ENCODE measurements at places on chromosomes 12 and 14.

GRCh38 chr14:57714487-57714931, 151.4 kb downstream of the SLC35F4 start:
- no peak for DNase-seq

DNA sequence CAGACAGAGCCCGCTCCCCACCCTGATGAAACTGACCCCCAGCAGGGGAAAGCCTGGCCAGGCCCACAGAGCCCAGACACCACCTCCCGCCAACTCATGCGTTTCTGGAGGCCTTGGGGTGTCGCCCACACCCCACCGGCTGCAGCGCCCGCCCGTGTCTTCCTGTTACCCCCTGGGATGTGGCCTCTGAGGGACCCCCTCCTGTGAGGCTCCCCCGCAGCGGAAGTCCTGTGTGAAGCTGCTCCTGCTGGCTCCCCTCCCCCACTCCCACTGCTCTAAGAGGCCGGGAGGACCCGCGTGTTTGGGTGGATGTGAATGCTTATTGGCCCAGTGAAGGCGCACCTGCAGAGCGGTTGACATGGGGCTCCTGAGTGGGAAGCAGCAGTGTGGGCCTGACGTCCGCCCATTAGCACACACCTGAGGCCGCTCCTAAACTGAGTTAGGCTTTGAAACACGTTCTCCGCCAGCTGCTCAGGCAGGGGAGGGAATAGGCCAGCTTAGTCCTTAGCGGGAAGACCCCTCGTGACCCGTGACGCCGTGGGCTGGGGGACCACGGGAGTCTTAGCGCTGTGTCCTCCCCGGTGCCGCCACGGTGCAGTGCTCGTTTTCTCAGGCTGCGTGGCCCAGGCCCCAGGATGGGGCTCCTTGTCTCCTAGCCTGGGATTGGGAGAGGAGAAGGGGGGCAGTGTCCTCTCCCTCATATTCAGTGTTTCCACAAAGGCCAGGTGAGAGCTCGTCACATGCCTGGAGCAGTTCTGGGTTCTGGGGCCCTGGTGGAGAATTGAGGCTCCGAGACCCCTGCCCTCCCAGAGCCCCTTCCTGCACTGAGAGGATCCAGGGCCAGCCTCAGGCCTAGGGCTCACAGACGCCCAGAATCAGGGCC, 323.4 kb upstream of the SFSWAP start:
- no peak for DNase-seq

GRCh38 chr12:54173066-54173726, 15.6 kb downstream of the SMUG1 start:
- DNase-seq = no peak

- no peak for DNase-seq
Observed at GRCh38 chr12:4909734-4910501, at the start of gene KCNA1. Gene KCNA1, plus strand, starts transcription at chr12:4909905. Its CDS starts 1,474 bp downstream, at chr12:4911379.

DNA sequence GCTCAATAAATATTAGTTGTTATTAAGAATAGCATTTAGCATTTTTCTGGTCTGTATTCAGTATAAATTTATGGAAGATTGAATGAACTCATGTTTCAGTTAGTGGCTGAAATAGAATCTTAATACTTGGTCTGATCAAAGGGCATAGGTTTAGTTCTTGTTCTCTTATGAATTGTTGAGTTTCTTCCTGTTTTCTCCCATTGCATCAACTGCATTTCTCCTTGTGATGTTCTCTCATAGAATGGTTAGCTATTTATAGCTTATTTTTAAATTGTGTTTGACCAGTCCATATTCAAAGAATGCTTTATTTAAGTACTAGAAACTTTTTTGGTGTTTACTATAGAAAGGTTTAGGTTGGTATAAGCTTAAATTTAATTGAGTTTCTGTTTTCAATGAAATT, 29.8 kb downstream of the APAF1 start:
- DNase-seq = no peak

DNA sequence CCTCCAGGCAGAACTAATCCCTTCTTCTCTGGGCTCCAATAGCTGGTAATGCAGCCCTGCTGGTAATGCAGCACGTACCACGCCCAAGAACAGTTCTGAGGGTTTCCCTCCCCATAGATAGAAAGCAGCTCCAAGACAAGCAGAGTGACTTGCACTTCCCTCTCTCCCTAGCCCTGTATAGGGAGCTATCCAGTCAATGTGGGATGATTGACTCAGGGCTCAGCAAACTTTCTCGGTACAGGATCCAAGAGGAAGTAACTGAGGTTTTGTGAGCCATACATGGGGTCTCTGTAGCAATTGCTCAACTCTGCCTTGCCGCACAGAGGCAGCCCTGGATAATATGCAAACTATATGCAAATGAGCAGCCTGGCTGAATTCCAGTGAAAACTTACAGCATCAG, 15.5 kb upstream of the FKBP4 start:
- DNase-seq = no peak

- DNase-seq = no peak
Observed at GRCh38 chr12:46407361-46407760, 34.8 kb upstream of the SLC38A2 start.

- DNase-seq = no peak
Observed at GRCh38 chr12:91868054-91868453, 277.6 kb downstream of the BTG1 start.

GRCh38 chr14:99995700-99996356, 69.4 kb upstream of the EVL start:
- no peak for DNase-seq

GRCh38 chr14:103442288-103442687, 57.1 kb downstream of the MARK3 start:
- DNase-seq = no peak

DNA sequence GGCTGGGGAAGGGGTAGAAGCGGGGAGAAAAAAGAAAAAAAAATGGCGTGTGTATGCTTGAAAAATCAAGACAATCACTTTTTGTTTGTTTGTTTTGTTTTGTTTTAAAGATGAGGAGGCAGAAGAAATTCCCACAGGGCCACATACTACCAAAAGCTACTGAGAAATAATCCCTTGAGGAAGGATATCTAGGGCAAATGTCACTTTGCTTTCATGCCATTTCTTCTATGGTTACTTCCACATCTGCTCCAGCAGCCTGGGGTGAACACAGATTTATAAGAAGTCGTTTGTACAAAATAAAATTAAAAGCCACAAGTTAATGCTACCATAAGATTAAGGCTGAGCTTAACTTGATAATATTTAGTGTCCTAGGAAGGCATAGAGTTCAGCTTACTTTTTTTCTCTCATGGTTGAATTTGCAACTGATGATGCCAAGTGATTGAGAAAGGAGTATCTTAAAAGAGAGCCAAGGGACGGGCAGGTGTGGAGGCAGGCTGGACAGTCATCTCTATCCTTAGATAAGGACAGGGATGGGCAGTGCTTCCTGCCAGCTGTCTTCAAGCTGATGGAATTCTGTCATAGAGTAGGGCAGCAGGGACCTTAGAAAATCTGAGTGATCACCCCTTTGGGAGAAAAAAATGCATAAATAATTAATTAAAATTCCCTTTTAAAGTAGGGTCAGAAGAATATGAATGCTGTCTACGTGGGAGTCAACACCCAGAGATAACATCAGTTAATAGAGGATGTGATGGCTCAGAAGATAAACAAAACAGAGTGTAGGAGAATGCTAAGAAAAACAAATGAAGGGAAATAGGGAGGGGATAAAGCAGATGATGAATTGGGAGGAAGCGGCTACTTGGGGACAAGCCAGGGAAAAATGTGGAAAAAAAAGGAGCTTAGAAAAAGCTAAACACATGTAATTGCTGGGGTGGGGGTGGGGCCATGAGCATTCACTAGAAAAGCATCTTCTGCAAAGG, 57.1 kb downstream of the DYRK2 start:
- no peak for DNase-seq

- no peak for DNase-seq
Observed at GRCh38 chr14:56514663-56515371, 64.8 kb upstream of the TMEM260 start.

DNA sequence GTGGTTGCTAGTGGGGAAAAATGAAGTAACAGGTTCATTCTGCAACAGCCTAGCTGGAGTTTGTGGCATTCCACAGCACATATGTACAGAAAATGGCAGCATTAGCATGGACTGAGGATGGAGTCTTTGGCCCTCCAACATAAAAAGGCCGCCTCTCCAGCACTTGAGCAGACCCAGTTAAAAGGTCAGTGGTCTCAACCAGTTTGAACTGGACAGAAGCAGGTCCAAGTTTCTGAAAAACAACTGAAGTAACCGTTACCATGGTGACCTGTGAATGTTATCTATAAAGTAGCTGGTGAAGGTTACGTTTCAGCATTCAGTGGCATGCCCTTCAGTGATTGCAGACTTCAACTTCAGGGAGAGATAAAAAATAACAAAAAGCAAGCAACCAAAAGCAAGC, 34.1 kb upstream of the OR10AD1 start:
- DNase-seq = no peak

GRCh38 chr14:53153702-53154112, 584 bp upstream of the DDHD1 start:
- DNase-seq = no peak

DNA sequence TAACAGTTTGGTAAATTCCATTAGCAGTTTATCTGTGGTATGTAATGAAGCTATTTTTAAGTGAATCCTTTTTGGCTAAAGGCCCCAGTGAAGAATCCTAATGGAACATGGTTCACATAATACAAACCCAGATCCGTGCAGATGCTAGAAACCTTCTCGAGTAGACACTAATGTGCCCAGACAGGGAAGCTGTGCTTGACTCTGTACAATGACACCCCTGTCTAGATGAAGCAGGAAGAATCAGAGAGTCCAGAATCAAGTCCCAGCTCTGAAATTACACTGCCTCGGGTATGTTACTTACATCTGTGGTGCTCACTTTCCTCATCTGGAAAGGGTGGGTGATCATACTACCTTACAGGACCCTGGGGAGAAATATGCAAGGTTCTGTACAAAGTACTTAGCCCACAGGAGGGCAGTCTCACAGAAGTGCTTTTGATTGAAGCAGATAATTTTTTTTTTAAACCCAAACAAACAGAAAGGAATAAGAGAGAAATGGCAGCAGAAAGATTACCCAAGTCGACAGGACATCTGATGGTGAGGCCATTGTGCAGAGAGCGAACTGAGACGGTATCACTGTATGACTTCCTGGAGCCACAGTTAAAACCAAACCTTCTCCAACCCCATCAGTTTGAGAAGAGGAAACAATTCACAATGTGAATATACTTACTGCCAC, 8.5 kb downstream of the CRACR2A start:
- no peak for DNase-seq

DNA sequence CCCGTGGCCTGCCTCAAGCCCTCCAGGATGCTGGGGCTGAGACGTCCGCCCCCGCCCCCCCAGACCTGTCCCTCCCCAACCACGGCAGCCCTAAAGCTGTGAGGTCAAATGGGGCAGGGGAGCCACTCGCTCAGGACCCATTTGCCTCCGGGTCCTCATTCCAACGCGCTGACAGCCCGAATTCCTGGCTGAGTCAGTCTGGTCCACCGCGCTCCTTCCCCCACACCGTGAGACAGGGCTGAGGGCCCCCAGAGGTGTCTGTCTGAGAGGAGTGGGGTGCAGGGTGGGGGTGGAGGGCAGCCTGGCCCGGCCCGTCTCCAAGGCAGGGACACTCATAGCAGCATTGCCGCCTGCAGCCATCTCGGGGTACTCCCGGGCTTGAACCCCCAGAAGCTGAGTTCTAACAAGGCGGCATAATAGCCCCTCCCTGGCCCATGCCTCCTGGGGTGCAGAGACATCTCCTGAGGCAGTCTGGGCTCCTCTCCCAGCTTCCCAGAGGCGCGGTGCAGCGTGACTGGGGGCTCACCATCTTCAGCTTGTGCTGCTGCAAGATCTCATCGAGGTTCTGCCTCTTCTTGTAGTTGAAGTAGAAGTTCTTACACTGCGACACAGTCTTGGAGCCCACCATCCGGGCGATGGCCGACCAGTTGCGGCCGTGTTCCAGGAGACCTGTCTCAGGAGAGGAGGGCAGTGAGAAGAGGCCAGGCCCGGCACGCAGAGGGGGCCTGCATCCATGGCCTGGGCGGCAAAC, 90.5 kb downstream of the RFLNA start:
- no peak for DNase-seq

DNA sequence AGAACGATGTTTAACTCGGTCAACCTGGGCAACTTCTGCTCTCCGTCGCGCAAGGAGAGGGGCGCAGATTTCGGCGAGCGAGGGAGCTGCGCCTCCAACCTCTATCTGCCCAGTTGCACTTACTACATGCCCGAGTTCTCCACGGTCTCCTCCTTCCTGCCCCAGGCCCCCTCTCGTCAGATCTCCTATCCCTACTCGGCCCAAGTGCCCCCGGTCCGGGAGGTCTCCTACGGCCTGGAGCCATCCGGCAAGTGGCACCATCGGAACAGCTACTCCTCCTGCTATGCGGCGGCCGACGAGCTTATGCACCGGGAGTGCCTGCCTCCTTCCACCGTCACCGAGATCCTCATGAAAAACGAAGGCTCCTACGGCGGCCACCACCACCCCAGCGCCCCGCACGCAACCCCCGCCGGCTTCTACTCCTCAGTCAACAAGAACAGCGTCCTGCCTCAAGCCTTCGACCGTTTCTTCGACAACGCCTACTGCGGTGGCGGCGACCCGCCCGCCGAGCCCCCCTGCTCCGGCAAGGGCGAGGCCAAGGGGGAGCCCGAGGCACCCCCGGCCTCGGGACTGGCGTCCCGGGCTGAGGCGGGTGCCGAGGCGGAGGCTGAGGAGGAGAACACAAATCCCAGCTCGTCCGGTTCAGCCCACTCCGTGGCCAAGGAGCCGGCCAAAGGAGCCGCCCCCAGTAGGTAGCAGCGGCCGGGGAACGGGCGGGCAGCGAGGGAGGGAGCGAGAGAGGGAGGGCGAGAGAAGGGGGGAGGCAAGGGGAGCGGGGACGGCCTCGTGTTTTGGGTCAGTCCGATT, 513 bp downstream of the HOXC11 start:
- no peak for DNase-seq

DNA sequence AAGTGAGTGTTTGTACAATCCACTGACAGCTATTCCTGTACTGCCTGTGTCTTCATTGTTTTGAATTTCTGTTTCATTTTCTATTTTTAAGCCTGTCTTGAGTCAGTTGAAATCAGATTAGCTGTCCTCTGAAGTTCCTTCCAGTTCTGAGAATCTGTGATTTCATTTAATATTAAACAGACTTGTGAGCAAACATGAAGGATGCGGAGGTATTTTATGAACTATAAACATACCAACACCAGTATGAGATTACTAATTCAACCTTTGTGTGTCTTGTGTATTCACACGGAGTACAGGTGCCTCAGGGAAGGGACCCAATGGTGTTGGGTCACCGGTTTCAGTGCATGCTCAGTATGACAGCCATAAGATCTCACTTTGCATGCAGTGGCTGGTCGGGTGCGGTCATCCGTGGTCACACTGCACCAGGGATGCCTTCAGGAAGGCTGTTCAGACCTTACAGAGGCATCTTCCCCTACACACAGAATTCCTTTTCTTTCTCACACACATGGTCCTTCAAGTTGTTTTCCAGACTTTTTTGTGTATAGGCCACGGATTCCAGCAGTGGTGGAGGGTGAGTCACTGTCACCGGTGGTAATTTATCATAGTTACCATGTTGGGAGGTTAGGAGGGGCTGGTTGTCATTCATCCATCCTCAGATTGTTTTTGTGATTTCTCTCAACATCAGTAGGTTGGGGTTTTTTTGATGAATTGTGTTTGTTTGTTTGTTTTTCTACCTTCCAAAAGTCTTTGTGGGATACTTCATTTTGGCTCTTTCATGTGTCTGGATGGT, 103.0 kb upstream of the SFSWAP start:
- DNase-seq = no peak

Data from NCI-H2081 treated with DMSO at 0.1 percent for 48 hours (cell line).